Activated T-cell treated with anti-CD3 and anti-CD28 coated beads for 4 hours (primary cell): ENCODE measurements at places on chromosomes 6 and 20.

GRCh38 chr20:63976980-63977738 is 2.3 kb downstream of the SAMD10 start:
- DNase-seq, result no peak

GRCh38 chr6:163960128-163960527 is 545.6 kb downstream of the QKI start:
- DNase-seq, result no peak

- DNase-seq, result no peak
These were observed 280.3 kb upstream of the SYNCRIP start for GRCh38 chr6:85923013-85923430.

DNA sequence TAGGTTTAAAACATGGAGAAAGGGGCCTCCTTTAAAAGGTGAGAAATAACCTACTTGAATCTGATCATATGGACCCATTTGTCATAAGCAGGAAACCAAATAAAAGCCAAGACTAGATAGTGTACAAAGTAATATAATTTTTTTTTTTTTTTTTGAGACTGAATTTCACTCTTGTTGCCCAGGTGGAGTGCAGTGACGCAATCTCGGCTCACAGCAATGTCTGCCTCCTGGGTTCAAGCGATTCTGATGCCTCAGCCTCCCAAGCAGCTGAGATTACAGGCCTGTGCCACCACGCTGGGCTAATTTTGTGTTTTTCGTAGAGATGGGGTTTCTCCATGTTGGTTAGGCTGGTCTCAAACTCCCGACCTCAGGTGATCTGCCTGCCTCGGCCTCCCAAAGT is 89.2 kb downstream of the SASH1 start:
- no peak for DNase-seq

GRCh38 chr20:23059846-23060245 is 10.4 kb upstream of the THBD start:
- no peak for DNase-seq

GRCh38 chr6:101392586-101393230 is 800 bp upstream of the GRIK2 start:
- DNase-seq, result no peak

DNA sequence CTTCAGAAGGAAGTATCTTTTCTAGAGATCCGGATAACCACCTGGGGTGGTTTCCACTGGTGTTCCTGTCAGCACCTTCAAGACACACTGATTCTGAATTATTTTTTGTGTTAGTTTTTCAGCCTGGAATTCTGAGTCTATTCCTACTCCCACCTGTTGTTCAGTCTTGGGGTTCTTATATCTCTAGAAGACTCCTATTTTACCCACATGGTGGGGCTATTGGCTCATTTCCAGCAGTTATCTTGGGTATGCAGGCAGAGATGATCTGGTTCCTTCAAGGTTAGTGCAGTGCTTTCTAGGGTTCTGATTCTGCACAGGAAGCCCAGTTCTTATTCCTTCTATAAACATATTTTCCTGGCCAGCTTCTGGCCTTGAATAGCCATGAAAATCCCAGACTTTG is 175.6 kb upstream of the PDE7B start:
- DNase-seq, result peak; percentile 10

- no peak for DNase-seq
These were observed 104.9 kb downstream of the SYNDIG1 start for GRCh38 chr20:24574307-24574706.

DNA sequence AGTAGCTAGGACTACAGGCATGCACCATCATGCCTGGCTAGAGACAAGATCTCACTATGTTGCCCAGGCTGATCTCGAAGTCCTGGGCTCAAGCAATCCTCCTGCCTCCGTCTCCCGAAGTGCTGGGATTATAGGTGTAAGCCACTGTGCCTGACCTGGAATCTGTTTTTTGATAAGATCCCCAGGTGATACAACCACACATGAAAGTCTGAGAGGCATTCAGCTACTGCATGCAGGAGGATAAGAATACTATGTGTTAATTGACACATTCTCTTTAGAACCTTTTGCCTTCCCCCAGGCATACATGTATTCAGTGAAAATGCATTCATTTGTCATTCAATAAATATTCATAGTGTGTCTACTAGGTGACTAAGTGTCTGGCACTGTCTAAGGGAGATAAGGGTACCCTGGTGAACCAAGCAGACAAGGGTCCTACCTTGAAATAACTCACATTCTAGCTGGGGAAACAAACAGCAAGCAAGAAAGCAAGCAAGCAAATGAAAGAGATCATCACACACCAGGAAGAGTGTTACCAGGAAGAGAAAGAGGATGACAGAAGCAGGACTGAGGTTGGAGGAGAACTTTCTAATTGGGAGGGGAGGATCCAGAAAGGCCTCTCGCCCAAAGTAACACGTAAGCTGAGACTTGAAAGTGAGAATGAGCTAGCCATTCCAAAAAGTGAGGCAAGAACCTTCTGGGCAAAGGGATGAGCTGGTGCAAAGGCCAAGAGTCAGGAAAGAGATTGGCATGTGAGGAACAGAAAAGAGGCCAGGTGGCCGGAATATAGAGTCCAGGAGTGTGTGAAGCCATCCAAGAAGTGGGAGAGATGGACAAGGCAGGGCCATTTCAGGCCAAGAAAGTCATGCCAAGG is 6.5 kb downstream of the GFOD1 start:
- no peak for DNase-seq

- no peak for DNase-seq
These were observed 16.6 kb downstream of the GJA10 start for GRCh38 chr6:89910902-89911240.

DNA sequence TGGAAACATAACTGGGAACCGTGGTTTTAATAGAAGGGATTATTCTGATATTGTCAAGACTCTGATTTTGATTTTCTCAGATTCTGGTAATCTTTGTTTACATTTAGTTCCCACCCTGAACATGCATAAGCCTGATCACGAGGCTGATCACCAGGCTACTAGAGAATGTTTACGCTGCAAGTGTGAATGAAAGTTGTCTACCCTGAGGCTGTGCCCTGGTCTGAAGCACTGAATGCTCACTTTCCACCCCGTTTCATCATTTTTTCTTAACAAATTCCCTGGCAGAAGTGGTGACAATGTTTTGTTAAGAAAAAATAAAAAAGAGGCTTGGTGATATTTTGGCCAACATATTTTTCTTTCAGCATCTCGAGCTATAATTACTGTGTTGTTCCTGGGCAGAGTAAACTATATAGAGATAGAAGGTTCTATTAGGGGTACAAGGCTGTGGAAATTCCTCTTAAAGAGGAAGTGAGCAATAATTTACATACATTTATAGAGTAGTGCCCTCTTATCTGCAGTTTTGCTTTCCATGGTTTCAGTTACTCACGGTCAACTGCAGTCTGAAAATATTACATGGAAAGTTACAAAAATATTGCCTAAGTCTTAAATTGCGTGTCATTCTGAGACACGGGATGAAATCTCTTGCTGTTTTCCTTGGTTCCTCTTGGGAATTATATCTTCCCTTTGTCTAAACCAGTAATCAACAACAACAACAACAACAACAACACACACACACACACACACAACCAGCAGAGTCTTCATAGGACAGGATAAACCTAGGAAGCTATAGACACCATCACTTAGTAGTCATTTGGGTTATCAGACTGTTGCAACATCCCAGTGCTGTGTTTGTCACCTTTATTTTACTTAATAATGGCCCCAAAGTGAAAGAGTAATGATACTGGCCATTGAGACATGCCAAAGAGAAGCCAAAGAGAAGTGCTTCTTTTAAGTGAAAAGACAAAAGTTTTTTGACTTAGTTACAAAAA is 566.6 kb upstream of the CITED2 start:
- DNase-seq, result no peak

- DNase-seq, result no peak
These were observed 94.2 kb downstream of the STXBP5 start for GRCh38 chr6:147298461-147298860.

- no peak for DNase-seq
These were observed 160.0 kb downstream of the SOD2 start for GRCh38 chr6:159533016-159533415.

- DNase-seq, result no peak
These were observed 231.3 kb upstream of the MAP3K7 start for GRCh38 chr6:90818163-90818562.

GRCh38 chr6:19297880-19298279 is 539.3 kb upstream of the ID4 start:
- no peak for DNase-seq

DNA sequence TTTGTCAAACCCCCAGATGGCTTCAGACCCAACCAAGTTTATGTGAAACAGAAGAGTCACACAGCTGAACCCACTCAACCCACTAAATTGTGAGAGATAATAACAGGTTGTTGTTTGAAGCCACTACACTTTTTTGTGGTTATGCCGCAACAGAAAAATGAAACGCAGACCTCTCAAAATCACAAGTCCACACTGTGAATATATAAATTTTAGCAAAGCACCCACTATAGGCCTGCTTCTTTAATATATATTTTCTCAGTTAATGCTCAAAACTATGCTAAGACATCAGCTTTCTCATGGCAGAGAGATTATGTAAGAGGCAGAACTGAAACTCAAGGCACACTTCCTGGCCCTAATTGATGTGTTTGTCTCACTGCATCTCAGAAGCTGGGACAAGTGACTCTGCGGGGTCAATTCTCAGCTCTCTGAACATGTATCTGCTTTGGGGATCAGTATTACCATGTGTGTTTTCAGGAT is 27.7 kb downstream of the MAP3K5 start:
- no peak for DNase-seq

- no peak for DNase-seq
These were observed 2.2 kb upstream of the ID1 start for GRCh38 chr20:31602779-31603441.

DNA sequence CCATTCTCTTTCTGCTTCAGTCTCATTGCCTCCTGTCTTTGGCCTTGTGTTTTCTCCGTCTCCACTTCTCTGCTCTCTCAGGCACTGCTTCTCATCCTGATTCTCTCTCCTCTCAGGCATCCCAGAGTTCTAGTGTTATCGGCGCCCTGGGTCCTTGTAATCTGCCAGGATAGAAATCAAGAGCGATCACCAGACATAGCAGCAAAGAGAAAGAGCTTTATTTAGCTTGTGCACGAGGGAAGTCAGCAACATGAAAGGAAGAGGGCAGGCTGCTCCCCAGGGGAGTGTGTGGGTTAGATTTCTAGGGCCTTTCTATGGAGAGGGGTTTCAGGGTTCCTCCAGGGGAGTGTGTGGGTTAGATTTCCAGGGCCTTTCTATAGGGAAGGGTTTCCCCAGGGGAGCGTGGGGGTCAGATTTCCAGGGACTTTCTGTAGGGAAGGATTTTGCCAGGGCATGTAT is 32.5 kb downstream of the SUN5 start:
- DNase-seq, result no peak
